ENCODE measurements at places on chromosomes 11 and 22. TPM values are rescaled to one million over a fixed set of nuclear protein-coding genes. Genes with fewer than 3 reads are reported as not detected.

RFPL1 gene
- not detected for total RNA-seq

KCNC1 gene
- total RNA-seq: not detected

PRSS23 gene
- not detected for total RNA-seq

TRIM34 gene
- total RNA-seq: 19.7 TPM

KRTAP5-11 gene
- total RNA-seq: not detected

TP53AIP1 gene
- total RNA-seq: not detected

CASP5 gene
- not detected for total RNA-seq

SPTBN2 gene
- 72.0 TPM for total RNA-seq

GRCh38 chr11:60281485-60281884, 1.0 kb downstream of the MS4A4A start:
- no peaks in the 10 kb centered on the region for H3K27me3 ChIP-seq
- no peak overlapping the region for H3K4me3 ChIP-seq
- no peaks in the 10 kb centered on the region for H3K36me3 ChIP-seq
- H3K4me1 ChIP-seq: no peaks in the 10 kb centered on the region
- no peak for DNase-seq
- H3K27ac ChIP-seq: no peak overlapping the region

- no peaks in the 10 kb centered on the region for H3K4me1 ChIP-seq
- H3K27ac ChIP-seq: no peak overlapping the region
- H3K4me3 ChIP-seq: no peak overlapping the region
- DNase-seq: no peak
- H3K27me3 ChIP-seq: no peaks in the 10 kb centered on the region
Measured at GRCh38 chr11:17649696-17650095, 69.7 kb upstream of the MYOD1 start.

DNA sequence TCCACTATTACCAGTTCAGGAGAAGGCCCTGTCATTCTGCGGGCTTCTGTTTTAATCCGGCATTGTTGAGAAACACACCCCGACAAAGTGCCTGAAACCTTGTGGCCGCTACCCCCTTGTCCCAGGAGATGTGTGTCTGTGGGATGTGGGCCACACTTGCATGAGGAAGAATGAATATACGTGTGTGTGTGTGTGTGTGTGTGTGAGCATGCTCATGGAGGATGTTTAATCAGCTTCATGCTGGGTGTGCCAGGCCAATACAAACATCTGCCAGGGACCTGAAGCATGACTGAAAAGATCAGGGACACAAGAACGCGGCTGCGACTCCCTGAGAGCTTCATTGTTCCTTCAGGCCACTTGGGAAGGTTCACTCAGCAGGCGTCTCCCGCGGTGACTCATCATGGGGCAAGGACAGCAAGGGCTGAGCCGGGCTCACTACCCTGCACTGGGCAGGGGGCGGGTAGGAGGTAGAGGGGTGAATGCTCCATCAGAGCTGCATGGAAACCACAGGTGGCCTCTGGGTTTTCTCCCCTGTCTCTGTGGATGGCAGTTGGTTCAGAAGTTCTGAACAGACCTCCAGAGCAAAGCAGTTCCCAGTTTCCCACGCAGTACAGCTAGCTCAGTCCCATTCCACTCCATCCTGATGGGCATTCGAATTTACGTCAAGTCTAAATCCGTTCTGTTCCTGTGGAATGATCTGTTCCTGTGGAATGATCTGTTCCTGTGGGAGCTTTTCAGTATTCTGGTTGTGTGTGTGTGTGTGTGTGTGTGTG, 7.0 kb upstream of the MALAT1 start:
- H3K27ac ChIP-seq: no peak overlapping the region
- DNase-seq: no peak
- H3K27me3 ChIP-seq: no peaks in the 10 kb centered on the region
- peaks cover 68% of the 10 kb centered on the region for H3K4me1 ChIP-seq
- no peak overlapping the region for H3K4me3 ChIP-seq
- no peaks in the 10 kb centered on the region for H3K36me3 ChIP-seq

DNA sequence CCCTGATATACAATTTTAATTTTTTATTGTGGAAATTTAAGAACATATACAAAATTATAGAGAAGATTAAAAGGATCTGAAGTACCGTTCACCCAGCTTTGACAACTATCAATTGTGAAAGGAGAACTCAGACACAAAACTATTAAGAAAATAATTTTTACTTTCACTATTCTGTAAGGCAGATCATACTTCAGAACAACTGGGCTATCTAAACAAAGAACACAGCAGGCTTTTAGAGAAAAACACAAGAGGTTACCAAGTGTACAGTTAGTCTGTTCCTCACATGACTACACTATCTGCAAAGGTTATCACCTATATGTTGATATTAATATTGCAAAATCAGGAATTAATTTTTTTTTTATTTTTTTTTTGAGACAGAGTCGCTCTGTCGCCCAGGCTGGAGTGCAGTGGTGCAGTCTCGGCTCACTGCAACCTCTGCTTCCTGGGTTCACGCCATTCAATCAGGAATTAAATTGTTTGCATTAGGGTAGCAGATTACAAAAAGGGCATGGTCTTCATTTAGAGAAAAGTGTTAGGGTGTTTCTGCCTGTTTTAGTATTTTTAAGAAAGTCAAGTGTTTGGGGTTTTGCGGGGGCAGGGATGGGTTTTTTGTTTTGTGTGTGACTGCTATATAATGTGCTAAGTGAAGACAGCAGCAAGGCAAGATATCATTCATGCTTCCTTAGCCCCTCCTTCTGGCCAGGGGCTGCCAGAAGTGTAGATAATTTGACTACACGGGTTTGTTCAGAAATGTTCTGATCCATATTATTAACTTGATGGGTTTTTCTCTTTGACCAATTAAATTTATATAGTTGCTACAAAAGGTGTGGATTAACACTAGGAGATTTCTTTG, 27.6 kb upstream of the SIK2 start:
- no peak overlapping the region for H3K27ac ChIP-seq
- H3K27me3 ChIP-seq: no peaks in the 10 kb centered on the region
- no peaks in the 10 kb centered on the region for H3K36me3 ChIP-seq
- H3K4me3 ChIP-seq: peak overlapping the region; percentile 29

GRCh38 chr22:50141891-50142363, 28.6 kb upstream of the PANX2 start:
- H3K36me3 ChIP-seq: no peaks in the 10 kb centered on the region
- H3K4me3 ChIP-seq: no peak overlapping the region
- no peak for DNase-seq
- H3K27ac ChIP-seq: no peak overlapping the region

- no peaks in the 10 kb centered on the region for H3K36me3 ChIP-seq
- no peak overlapping the region for H3K27ac ChIP-seq
- H3K4me3 ChIP-seq: no peak overlapping the region
- DNase-seq: no peak
- no peaks in the 10 kb centered on the region for H3K4me1 ChIP-seq
Measured at GRCh38 chr11:76747915-76748860, 35.0 kb upstream of the TSKU start.

DNA sequence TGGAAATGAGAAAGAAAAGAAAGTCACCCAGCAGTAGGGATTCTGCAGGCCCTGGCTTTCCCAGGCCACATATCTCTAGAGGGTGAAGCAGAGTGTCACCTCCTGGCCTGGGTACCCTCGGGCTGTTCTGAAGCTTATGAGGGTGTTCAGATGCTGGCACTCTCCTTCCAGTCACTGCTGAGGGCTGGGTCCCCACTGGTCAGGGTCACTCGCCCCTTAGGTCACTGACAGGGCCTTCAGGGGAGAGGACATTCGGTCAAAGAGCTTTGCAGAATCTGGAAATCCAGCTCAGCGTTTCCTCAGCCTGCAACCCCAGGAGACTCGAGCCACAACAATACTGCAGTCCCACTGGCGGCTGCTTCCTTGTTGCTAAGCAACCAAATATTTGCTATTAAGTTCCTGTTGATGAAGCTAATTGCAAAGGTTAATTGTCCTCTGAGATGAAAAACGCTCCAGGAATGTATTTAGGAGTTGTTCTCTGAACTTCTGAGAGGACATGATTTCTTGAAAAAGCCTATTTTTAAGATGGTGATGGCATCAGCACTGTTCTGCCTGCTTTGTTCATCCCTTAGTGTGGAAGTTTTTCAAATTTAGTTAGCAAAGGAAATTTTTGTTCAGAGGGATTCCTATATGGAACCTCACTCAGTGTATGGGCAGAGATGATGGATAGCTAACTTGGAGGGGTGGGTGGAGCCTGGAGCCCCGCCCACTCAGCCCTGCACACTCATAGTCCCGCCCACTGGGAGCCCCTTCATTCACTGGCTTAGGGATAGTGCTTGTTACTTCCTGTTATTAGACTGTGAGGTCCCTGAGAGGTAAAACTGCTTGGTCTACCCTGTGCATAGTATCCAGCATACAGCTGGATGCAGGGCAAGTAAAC, 109.2 kb downstream of the CSNK2A3 start:
- H3K4me1 ChIP-seq: peaks cover 51% of the 10 kb centered on the region
- H3K4me3 ChIP-seq: peak overlapping the region; percentile 36
- H3K27me3 ChIP-seq: no peaks in the 10 kb centered on the region
- H3K36me3 ChIP-seq: no peaks in the 10 kb centered on the region
- peak overlapping the region; percentile 76 for H3K27ac ChIP-seq

- H3K27ac ChIP-seq: no peak overlapping the region
- peaks cover 16% of the 10 kb centered on the region for H3K4me1 ChIP-seq
- H3K27me3 ChIP-seq: no peaks in the 10 kb centered on the region
- no peak for DNase-seq
Measured at GRCh38 chr11:3866206-3866605, 10.7 kb downstream of the STIM1 start.

DNA sequence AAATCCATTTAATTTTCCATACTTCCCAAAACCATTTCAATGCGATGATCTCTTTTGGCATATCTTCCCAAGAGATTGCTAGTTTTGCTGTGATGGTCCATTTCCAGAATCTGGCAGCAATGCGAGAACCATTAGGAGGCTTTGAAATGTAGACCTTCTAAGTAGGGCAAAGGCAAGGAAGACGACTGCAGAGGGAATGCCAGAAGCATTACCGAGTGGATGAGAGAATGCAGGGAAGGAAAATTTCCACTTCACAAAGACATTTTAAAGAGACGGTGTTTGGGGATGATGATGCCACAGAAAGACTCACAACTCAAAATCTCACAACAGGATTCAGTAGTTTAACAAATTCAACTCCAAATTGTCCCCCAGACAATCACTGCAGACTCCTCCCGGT, 471 bp upstream of the CEP126 start:
- no peak overlapping the region for H3K27ac ChIP-seq
- H3K27me3 ChIP-seq: no peaks in the 10 kb centered on the region
- DNase-seq: no peak

- no peak for DNase-seq
- no peaks in the 10 kb centered on the region for H3K4me1 ChIP-seq
- H3K27me3 ChIP-seq: no peaks in the 10 kb centered on the region
- no peaks in the 10 kb centered on the region for H3K36me3 ChIP-seq
- H3K4me3 ChIP-seq: no peak overlapping the region
- no peak overlapping the region for H3K27ac ChIP-seq
Measured at GRCh38 chr22:21779444-21779843, 43.9 kb upstream of the YPEL1 start.

GRCh38 chr11:44985721-44986120, 35.0 kb upstream of the TP53I11 start:
- H3K4me1 ChIP-seq: no peaks in the 10 kb centered on the region
- no peaks in the 10 kb centered on the region for H3K36me3 ChIP-seq
- H3K4me3 ChIP-seq: no peak overlapping the region
- no peaks in the 10 kb centered on the region for H3K27me3 ChIP-seq
- DNase-seq: no peak

- peaks cover 38% of the 10 kb centered on the region for H3K36me3 ChIP-seq
- peak overlapping the region; percentile 88 for H3K4me3 ChIP-seq
- peak; percentile 58 for DNase-seq
- peaks cover 59% of the 10 kb centered on the region for H3K4me1 ChIP-seq
Measured at GRCh38 chr11:62854825-62855570, 15.6 kb upstream of the WDR74 start.

DNA sequence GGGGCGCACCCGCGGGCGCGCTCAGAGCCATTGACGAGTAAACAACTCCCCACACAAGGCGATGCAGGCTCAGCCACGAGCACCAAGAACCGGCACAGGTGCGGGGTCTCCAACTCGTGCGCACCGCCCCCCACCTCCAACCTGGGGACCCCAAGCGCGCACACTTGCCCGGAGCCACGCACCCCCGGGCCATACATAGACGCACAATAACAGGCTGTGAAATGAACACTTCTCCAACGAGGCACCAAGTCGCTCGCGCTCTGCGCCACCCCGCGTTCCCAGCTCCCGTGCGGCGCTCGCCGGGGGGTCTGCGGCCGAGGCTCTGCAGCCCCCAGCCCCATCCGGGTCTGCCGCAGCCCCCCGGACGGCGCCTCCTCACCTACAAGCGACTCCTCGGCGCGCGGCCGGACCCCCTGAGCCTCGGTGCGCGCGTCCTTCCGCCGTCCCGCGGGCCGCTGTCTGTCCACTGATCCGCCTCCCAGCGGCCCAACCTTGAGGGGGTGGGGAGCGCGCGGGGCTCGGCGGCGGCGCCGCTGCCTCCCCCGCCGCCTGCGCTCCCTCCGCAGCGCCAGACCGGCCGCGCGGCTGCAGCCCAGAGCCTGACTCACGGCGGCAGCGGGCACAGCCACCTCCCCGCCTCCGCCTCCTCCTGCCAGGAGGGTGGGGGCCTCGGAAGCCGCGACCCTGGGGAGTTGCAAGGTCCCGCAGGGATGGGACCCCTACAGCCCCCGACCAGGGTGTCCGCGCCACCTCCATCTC, 1.6 kb downstream of the IFITM10 start:
- no peaks in the 10 kb centered on the region for H3K36me3 ChIP-seq
- H3K27me3 ChIP-seq: no peaks in the 10 kb centered on the region
- H3K27ac ChIP-seq: no peak overlapping the region
- no peak overlapping the region for H3K4me3 ChIP-seq

DNA sequence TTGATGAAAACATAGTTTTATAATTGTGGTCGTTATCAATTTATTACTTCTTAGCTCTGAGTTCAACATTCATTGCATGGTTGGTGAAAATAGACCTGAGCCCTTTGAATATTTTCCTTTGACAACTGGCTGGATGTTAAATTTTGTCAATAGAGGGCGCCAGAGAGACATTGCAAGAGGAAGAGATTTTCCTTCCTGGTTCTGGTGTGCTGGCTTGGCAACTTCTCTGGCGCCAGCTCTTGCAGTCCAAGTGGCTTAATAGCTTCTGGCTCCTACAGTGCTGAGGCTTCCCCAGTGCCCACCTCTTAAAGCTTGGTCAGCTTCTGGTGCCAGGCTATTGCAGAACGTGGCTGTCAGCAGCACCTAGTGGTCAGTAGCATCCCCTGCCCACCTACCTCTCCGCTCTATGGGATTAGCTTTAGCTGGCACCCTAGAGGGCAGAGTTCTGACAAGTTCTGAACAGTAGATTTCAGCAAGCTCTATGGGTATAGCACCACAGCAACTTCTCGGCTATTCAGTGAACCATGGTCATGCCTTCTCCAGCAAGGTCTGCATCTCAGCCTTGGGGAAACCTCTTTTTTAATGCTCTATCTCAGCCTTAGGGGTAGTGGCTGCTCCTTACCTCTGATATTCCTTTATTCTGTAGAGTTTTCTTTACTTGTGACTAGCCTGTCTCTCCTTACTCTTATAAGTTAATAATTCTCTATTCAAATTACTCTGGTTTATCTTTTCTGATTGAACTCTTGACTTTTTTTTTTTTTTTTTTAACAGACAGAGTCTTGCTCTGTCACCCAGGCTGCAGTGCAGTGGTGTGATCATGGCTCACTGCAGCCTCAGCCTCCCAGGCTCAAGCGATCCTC, 59.4 kb downstream of the ACER3 start:
- H3K27me3 ChIP-seq: no peaks in the 10 kb centered on the region
- peak; percentile 92 for DNase-seq
- no peaks in the 10 kb centered on the region for H3K36me3 ChIP-seq
- no peaks in the 10 kb centered on the region for H3K4me1 ChIP-seq

- H3K27me3 ChIP-seq: no peaks in the 10 kb centered on the region
- DNase-seq: no peak
- no peak overlapping the region for H3K4me3 ChIP-seq
- H3K36me3 ChIP-seq: no peaks in the 10 kb centered on the region
Measured at GRCh38 chr11:115391598-115391997, 112.6 kb downstream of the CADM1 start.

- no peaks in the 10 kb centered on the region for H3K27me3 ChIP-seq
- no peak overlapping the region for H3K27ac ChIP-seq
Measured at GRCh38 chr11:70087446-70088167, 9.5 kb downstream of the ANO1 start.
